ENCODE measurements at places on chromosomes 16 and 17. TPM values are rescaled to one million over a fixed set of nuclear protein-coding genes. Genes with fewer than 3 reads are reported as not detected.

- DNase-seq = no peak
These were observed 9.8 kb downstream of the CHST6 start for GRCh38 chr16:75485230-75486013.

DNA sequence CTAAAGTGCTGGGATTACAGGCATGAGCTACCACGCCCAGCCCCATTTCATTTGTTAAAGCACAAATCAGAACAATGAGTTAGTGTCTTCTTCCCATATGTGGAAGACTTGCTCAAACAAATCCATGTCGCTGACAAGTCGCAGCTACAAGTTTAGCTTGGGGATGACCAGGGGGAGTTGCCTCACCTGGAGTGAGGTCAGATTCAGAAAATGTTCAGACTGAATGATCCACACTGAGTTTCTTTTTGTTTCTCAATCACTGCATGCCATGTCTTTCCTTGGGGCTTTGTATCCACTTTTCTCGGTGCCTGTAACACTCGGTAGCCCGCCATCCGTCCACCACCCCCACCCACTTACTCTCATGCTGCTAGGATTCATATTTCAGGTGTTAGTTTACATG, 437.3 kb upstream of the DYNLRB2 start:
- no peak for DNase-seq

- DNase-seq = no peak
These were observed 3.7 kb upstream of the CDK3 start for GRCh38 chr17:75996665-75997590.

OR2C1 gene
- not detected for total RNA-seq

DNA sequence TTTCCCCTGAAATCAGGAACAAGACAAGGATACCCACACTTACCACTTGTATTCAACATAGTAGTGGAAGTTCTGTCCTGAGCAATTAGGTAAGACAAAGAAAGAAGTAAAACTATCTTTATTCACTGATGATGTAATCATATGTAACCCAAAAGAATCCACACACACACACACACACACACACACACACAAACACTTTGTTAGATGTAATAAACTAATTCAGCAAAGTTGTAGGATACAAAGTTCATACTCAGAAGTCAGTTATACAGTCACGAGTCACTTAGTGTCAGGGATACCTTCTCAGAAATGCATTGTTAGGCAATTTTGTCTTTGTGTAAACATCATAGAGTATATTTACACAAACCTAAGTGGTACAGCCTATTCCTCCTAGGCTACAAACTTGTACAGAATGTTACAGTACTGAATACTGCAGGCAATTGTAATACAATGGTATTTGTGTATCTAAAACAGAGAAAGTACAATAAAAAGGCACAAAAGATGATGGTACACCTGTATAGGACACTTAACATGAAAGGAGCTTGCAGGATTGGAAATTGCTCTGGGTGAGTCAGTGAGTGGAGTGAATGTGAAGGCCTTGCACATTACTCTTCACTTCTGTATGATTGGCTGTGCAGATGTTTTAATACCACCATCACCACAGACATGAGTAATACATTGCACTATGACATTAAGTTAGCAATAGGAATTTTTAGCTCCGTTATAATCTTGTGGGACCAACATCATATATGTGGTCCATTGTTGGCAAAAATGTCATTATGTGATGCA, 370.1 kb downstream of the ZFHX3 start:
- no peak for DNase-seq
